ENCODE measurements at places on chromosomes 16 and 17.

DNA sequence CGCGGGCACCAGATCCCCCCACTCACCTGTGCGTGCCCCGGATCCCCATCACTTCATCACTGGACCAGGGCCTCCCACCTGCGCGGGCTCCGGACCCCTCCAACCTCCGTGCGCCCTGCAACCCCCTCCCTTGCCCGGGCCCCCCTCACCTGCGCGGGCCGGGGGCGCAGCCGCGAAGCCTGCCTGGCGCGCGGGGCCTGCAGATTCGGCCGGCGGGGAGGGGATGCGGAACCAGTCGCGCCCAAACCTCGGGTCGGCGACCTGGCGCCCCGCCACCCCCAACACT is 202 bp downstream of the CEP131 start:
- DNase-seq: no peak

GRCh38 chr17:29617481-29618271 is 5.0 kb downstream of the CORO6 start:
- DNase-seq: peak; percentile 84

DNA sequence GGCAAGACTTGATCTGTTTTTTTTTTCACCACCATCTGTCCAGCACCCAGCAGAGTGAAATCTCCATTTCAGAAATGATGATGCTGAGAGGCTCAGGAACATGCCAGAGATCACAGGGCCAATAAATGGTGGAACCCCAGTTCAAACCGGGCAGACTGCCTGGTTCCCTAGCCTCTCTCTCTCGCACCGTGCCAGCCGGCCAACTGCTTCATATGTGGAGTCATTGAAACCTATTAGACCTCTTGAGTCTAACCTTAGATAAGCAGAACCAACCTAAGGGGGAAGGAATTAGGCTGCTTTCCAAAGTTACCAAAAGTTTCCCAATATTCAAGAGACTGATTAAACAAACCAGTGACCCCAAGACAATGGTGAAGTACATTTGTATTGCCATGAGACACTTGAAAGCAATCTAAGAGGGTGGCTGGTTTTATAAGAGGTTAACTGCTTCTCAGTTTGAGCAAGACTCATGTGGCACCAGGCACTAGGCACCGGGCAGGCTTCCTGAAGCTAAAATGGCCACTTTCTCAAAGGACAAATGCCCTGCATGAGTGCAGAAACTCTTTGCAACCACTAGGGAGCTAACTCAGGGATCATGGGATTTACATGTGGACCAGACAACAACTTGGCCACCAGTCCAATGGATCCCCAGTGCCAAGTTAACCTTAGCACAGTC is 18.4 kb downstream of the TOX3 start:
- DNase-seq: no peak

GRCh38 chr17:49260817-49261291 is 30.3 kb upstream of the PHOSPHO1 start:
- no peak for DNase-seq

- no peak for DNase-seq
These were observed 23.7 kb upstream of the WSCD1 start for GRCh38 chr17:6046431-6046830.
